Islet precursor cell (in vitro differentiated cells): ENCODE measurements at places on chromosomes 2 and 18.

DNA sequence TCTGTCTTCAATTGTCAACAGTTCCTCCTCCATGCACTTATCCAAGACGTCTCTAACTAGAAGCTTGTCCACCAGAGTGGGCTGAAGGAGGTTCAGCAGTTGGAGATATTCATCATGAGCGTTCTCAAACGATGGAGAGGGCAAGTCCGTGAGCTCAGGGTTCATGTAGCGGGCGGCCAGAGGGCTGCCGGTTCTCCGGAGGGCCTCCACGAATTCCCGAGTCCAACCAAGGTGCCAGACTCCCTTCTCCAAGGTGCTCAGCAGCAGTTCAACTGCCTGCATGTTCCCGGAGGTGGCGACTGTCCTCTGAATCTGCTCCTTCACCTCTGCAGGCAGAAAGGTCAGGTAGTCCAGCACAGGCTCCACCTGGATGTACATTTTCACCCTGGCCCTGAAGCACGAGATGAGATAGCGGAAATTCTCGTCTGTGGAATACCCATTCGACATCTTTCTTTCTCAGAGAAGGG, 590 bp downstream of the IFIH1 start:
- DNase-seq = peak; percentile 66

DNA sequence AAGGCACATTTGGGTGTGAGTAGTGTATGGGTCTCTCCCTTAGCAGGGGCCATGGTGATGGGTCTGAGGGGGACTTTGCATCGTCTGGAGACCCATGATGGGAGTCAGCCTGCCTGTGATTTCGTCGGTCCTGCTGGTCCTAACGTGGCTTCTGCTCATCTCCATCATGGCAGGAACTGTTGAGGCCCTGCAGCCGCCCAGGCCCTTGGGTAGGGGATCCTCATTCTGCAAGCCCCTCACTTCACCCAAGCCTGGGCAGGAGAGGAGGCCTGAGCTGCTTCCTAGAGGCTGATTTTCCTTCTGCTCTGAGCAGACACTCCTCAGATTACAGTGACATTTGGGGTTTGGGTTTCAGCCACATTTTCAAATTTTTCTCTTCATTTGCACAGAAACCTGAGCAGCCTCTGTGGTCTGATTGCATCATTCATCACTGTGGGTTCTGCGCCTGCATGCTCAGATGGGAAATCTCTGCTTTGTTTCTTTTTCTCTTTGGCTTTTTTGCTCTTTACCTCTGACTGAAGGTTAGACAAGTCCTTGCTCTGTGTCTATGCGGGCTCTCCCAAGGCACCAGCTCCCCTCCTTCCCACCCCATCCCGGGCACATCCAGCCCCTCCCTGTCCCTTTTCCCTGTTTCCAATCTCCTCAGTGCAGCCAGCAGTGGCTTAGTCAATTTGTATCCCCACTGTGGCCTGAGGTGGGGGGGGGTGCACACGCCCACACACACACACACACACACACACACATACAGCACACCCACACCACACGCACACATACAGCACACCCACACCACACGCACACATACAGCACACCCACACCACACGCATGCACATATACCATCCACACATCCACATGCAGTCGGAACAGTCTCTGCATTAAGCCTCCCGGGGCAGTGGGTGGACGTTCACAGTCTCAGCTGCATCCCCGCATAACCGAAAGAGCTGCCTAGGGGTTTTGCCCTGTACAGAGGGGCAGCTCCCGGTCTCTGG, 305.4 kb upstream of the HS6ST1 start:
- no peak for DNase-seq

DNA sequence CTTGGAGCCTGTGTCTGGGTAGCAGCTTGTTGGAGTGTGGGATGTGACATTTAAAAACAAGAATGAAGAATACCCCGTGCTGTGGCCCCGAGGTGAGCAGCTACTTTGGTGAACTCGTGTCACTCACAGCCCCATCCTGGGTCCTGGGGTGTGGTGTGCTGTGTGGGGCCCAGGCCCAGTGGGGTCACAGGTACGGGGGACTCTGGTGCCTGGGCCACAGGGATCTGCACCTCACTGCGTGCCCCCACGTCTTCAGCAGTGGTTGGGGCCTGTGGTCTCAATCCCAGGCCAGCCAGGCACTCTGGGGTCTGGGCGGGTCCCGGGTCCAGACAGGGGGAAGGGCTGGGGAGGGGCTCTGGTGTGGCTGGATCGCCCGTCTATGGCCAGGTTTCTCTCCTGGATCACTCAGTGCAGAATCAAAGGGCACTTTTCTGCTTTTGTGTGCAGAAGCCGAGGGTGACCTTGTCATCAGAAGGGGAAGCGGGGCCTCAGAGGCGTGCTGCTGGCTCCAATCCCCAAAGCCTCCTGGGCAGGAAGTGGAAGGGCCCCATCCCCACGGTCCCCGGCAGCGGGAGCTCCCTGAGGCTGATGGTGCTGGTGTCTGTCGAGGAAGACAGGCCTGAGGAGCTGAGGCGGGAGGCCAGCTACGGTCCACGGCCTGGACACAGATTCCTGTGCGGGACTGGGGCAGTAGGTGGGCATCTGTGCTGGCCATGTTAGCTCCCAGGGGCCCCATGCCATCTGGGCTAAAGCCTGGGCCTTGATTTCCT, 1.4 kb downstream of the GPR35 start:
- peak; percentile 51 for DNase-seq

GRCh38 chr18:23888881-23889280, 125.7 kb upstream of the TTC39C start:
- no peak for DNase-seq

DNA sequence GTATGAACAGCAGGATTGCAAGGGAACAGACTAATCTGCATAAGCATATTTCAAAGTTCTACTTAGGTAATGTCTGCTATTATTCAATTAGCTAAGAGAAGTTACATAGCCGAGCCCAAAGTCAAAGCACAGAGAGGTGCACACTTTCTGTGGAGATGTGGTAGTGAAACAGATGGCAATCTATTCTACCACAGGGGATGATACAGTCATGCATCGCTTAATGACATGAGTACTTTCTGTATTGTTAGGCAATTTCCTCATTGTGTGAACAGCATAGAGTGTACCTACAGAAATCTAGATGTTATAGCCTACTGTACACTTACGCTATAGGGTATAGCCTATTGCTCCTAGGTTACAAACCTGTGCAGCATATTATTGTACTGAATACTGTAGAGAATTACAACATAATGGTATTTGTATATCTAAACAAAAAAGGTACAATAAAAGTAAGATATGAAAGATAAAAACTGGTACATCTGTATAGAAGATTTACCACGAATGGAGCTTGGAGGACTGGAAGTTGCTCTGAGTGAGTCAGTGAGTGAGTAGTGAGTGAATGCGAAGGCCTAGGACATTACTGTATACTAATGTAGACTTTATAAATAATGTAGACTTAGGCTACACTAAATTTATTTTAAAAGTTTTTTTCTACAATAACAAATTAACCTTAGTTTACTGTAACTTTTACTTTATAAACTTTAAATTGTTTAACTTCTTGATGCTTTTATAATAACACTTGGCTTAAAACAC, 197.6 kb downstream of the MBD5 start:
- no peak for DNase-seq

- DNase-seq = no peak
Observed at GRCh38 chr2:61291851-61292575, 130.0 kb downstream of the C2orf74 start.

DNA sequence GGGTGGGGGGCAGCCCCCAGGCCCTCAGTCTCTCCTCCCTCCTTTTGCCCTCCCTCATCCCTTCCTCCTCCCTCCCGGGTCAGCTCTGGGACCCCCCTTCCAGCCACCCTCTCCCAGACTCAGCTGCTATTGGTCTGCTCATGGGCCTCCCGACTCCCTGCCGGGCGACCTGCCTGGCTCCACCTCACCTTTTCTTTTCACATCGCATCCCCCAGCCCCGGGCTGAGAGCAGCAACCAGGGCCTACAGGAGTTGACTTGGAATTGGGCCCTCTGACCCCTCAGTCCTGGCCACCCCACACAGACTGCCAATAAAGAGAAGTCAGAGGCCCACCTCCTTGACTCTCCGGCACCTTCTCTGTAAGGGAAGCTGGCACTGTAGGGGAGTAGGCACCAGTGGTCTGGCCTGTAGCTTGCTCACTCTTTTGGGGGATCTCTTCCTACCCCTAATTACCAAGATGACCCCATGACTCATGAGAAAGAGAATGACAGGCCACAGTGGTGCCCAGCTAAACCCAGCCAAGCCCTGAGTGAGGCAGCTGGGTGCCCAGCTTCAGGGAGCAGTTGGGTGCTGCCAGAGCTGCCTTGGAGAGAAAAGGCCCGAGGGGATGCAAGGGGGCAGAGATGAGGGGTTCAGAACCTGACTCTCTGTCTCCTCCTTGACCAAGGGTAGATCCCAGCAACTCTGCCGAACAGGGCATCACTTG, 2.0 kb upstream of the ECEL1 start:
- no peak for DNase-seq

DNA sequence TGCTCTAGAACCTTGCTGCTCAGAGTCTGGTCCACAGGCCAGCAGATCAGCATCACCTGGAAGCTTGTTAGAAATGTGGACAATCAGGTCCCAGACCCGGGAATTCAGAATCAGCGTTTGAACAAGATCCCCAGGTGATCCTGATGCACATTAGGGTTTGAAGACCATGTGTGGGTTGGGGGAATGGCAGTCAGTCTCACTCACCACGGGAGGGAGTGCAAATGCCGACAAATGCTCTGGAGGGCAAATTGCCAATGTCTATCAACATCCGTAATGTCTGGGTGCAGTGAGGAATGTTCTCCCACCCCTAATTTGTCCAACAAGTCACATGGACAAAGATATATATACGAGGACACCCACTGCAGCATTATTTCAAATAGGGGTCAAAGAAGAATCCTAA, 34.5 kb downstream of the INPP5D start:
- DNase-seq = peak; percentile 4

GRCh38 chr2:45851576-45852304, 200.3 kb downstream of the PRKCE start:
- DNase-seq = peak; percentile 71

DNA sequence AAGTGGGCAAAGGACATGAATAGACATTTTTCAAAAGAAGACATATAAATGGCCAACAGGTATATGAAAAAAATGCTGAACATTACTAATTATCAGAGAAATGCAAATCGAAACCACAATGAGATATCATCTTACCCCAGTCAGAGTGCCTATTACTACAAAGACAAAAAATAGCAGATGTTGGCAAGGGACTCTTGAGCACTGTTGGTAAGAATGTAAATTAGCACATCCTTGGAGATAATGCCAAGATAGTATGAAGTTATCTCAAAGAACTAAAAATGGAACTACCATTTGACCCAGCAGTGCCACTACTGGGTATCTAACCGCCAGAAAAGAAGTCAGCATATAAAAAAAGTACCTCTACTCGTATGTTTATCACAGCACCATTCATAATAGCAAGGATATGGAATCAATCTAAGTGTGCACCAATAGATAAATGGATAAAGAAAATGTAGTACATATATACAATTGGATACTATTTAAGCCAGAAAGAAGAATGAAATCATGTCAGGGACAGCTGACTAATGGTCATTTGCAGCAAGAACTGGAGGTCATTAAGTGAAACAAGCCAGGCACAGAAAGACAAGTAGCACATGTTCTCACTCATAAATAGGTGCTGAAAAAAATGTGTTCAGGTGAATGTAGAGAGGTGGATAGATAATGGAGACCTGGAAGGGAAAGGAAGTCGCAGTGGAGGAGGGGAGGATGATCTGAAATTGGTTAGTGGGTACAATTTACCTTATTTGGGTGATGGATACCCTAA, 141.7 kb upstream of the B3GNT2 start:
- DNase-seq = no peak

DNA sequence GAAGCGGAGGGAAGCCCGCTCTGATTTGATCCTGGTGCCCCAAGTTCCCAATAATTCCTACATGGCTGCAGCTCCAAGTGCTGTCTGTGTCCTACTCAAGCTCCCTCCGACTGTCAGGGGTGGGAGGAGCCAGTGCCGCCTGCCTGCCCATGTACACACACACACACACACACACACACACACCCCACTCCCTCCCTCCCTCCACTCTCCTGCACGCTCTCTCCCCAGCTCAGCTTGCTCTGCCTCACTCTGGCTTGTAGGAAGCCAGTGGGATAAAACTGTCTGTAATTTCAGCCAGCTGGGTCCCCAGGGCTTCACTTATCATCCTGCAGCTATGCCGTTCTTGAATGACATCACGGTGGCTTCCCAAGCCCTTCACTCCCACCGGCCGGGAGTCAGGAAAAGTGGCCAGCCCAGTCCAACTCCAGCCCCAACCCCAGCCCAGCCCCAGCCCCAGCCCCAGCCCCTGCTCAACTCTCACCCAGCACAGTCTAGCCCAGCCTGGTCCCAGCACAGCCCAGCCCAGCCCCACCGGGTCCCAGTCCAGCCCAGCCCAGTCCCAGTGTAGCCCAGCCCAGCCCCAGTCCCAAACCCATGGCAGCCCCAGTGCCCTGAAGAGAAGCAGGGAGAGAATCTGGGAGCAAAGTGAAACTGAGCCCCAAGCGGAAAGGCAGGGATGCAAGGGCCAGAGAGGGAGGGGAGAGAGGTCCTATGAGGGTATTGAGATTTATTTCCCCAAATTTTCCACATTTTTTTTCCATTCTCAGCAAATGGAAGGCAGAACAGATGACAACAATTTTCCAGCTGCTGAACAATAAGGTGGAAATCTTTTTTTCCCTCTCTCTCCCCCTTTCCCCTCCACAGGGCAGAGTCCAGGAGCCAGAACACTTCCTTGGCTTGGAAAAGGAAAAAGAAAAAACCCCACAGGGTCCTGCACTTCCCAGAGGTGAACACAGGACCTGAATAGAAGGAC, 144.0 kb downstream of the TNS1 start:
- DNase-seq = peak; percentile 97

- DNase-seq = no peak
Observed at GRCh38 chr2:237101118-237101979, 15.7 kb downstream of the COPS8 start.

GRCh38 chr2:66929632-66930338, 467.3 kb upstream of the ETAA1 start:
- DNase-seq = no peak

GRCh38 chr18:61286867-61287266, 46.4 kb upstream of the CDH20 start:
- no peak for DNase-seq

DNA sequence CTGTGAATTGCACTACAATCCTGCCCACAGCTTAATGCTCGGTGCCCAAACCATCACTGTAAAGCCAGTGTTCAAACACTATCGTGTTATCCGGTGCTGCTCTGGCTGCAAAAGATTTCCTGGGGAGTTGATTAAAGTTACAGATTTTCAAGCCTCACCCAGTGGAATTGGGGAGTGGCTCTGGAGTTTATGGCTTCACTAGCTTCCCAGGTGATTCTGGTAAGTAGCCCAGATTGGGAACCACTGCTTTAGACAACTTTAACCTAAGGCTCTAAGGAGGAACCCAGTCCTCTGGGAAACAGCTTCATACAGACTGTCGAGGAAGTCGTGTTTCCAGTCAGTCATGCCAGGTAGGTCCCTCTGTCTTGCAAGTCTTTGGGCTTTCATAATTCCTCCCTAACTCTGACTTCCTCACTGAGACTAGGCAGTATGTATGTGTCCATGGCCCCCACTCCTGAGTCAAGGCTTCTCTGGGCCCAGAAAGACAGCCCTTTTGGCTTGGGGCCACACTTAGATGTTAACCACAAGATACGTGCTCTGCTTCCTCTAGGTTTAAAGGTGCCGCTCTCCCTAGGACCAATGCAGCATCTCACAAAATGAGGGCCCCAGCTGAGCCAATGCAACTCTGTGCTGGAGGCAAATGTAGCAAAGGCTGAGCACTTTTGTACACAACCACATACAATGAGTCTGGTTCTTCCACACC, 299.7 kb downstream of the PRKCE start:
- peak; percentile 29 for DNase-seq

- DNase-seq = peak; percentile 85
Observed at GRCh38 chr2:127576433-127577207, 41.1 kb downstream of the MYO7B start.
